ENCODE measurements at places on chromosomes 6 and 20.

DNA sequence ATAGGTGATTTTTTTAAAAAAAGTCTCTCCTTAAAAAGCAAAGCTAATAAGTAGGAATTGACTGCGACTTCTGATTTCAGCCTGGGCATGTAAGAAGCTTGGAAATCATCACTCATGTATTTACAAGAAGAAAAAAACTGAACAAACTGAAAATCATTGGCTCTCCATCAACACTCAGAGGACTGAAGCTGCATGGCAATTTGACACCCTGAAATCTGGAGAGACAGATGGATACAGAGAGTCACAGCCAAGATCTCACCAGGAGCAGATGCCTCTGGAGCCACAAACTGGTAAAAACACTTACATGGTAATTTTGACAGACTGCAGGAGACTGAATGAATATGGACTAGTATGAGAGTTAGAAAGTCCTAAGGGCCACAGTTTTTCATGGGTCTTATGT is 191.2 kb upstream of the TCF21 start:
- no peak for DNase-seq

- DNase-seq = no peak
Observed at GRCh38 chr6:35312076-35312800, 14.6 kb downstream of the DEF6 start.

DNA sequence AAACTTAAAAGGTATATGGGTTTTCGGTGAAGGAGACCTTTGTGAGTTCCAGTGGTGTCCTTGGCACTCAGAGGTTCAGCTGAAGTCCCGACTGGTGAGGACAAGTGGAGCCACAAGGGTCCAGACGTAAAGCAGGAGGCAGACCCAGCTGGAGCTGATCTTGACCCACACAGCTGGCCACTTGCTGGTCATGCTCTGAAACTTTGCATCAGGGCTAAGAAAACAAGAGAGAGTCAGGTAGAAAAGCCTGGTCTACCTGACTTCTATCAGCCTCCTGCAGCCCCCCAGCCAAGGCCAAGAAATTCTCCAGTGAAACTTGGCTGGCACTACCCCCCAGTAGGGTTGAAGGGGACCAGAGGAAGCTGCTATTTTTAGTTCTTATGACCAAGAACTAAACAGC is 21.6 kb downstream of the SERINC3 start:
- no peak for DNase-seq

GRCh38 chr6:94049001-94049400 is 629.6 kb upstream of the EPHA7 start:
- DNase-seq = no peak

DNA sequence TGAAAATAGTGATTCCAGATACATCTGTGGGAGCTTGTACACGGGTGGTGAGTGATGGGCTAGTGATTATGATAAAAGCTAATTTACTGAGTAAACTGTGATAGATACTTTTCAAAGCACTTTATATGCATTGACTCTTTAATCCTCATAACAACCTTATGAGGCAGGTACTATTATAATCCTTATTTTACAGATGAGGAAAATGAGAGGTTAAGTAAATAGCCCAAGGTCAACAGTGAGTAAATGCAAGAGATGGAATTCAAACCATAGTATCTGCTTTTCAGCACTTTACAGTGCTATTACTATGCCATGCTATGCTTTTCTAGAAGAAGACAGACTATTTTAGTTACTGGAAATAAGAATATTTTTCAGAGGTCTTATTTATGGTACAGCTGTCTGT is 320.9 kb upstream of the CITED2 start:
- no peak for DNase-seq

DNA sequence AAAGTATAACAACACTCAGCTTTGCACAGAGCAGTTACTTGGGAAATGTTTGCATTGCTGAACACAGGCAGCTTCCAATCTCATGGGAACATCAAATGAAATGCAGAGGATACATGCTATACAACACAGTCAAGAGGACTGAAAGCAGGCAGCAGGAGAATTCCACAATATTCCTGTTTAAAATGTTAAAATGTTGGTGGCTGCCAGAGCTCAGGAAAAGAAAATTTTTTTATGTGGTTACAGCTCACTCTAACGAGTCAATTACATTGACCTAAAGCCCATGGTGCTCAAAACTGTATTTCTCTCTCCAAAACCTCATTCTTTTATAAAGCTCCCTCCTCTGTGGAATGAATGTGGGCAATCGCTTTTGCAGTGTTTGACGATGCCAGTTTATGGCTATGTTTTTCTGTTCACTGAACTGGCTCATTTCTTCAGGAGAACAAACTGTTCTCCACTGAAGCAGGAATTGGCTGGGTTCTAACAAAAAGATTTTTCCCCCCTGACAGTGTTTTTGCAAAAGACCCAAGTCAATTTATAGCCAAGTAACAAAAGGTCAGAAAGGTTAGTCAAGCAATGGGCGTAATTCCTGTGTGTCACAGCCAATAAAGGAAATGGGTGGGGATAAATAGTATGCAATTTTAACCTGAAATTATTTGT is 69.0 kb downstream of the ZHX3 start:
- no peak for DNase-seq

DNA sequence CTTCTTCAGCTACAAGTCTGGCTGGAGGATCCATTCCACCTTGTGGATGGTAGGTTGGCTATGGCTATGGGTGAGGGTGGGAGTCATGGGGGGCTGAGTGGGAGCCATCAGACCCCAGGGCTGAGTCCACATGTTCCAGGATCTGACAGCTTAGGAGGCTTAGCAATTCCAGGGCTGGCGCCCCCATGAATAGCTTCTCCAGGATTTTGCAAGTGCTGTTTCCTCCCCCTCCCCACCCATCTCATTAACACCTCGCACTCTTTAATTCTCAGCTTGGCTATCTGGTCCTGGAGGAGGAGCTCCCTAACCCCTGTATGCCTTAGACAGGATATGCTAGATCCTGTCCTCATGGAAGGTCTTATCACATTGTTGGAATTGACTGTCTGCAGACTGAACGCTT is 39.0 kb upstream of the ANGPT4 start:
- DNase-seq = no peak

DNA sequence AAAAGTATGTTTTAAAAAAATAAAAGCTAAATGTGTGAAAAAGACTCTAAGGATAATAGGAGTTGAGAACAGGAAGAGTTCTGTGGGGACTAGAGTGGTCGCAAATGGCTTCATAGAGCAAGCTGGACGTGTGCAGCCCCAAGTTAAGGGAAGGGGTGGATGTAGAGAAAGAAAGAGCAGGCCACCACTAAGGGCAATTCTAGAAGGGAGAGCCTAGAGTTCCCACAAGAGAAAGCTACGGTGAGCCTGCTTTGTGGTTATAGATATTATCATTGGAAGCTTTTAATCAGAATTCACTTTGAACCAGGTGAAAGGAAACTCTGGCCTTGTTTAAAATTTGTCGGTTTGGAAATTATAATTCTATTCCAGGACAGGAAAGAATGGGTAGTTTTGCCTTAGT is 101.6 kb downstream of the HIVEP2 start:
- DNase-seq = no peak

GRCh38 chr6:52598123-52598823 is 21.4 kb upstream of the TRAM2 start:
- DNase-seq = no peak

GRCh38 chr6:79446006-79446405 is 91.2 kb downstream of the LCA5 start:
- DNase-seq = no peak

DNA sequence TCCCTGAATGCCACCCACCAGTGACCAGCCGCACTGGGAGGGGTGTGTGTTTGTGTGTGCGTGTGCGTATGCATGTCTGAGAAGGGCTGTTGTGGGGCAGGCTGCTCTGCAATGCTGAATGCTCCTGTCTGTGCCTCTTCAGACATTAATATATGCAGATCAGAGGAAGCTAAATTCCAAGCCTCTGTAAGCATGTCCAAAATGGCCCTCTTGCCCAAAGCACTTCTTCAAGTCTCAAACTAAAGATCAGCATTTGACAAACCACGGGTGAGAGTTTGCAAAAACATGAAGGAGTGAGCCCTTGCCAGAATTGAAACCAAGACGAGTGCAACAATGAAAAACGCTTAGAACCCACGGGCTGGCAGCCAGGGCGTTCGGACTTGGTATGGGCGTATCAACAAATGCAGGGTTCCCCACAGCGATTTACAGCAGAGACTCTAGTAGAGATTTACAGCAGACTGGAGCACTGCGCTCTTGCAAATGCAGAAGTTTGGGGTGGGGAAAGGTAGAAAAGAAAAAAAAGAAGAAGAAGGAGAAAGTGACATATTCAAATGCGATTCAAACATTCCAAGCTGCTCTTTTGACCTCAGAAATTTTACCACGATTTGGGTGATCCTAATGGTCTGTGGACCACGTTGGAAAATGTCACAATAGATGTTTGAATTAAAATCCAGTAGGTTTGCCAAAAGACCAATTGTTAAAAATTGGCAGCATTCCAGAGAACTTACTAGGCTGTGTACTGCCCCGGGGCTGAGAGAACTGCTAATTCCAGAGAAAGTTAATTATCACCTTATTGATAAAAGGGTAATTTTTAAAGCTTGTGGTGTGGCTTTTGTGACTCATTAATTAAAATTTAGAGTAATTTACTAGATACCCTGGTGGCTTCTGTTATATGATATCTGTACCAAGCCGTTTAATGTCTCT is 3.5 kb downstream of the SCML4 start:
- no peak for DNase-seq

- no peak for DNase-seq
Observed at GRCh38 chr6:168097221-168097620, 18.2 kb upstream of the FRMD1 start.

All from stimulated activated CD4-positive, alpha-beta T cell treated with anti-CD3 and anti-CD28 coated beads, Interleukin-1b, Interleukin-23, amount 100 ng/mL, for 1 hour (primary cell).